ENCODE measurements at places on chromosomes 7 and 10. TPM values are rescaled to one million over a fixed set of nuclear protein-coding genes. Genes with fewer than 3 reads are reported as not detected.

- H3K36me3 ChIP-seq: no peaks in the 10 kb centered on the region
- H3K27ac ChIP-seq: no peak overlapping the region
- no peaks in the 10 kb centered on the region for H3K27me3 ChIP-seq
- peaks cover 8% of the 10 kb centered on the region for H3K4me1 ChIP-seq
Measured at GRCh38 chr7:105345003-105345402, 43.7 kb downstream of the SRPK2 start.

The HECW1 gene
- 1.1 TPM for total RNA-seq

DNA sequence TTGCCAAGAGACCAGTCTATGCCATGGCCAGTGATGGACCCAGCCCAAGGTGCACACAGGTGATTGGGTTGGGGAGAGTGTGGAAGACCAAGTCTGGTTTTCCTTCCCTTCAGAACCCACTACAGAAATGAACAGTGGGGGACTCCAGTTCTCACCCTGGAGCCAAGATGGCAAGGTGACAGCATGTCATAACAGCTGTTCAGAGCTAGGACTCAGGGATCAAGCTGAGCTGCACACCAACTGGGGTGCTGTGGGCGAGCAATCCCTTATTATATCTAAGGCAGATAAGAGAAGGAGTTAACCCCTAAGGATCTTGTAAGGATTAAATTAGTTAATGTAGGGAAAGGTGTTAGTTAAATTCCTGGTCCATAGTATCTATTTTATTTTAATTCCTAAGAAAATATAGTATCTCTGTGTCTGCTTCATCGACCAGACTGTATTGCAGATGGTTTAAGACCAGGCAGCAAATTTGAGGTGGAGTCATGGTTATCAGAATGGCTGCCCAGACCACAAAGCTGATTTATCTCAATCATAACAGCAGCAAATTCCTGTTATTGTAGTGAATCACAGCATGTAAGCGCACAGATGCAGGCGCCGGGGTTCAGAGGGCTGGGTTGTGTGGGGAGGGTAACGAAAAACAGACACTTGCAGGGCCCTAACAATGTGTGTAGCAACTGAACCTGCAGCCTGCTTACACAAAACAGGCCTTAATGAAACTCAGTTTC lies 208.7 kb upstream of the ZNF32 start:
- no peak overlapping the region for H3K4me3 ChIP-seq
- H3K27me3 ChIP-seq: no peaks in the 10 kb centered on the region
- peaks cover 10% of the 10 kb centered on the region for H3K4me1 ChIP-seq
- H3K27ac ChIP-seq: no peak overlapping the region

The UNC5B gene
- total RNA-seq: 3.0 TPM

DNA sequence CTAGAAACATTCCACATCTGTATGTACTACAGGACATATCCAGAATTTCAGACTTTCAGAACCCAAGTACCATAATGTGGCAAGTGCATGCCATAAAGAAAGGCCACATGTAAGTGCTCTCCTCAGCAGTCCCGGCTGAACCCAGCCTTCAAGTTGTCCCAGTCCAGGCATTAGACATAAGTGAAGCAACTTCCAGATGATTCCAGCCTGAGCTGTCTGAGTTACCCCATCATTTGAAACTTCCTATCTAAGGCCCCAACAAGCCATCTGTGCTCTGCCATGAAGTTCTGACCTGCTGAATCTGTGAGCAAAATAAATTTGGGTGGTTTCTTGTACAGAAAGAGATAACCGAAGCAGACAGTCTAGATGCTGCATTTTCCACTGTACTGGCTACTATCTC lies 218.8 kb downstream of the IPMK start:
- H3K4me1 ChIP-seq: no peaks in the 10 kb centered on the region
- no peak for DNase-seq

DNA sequence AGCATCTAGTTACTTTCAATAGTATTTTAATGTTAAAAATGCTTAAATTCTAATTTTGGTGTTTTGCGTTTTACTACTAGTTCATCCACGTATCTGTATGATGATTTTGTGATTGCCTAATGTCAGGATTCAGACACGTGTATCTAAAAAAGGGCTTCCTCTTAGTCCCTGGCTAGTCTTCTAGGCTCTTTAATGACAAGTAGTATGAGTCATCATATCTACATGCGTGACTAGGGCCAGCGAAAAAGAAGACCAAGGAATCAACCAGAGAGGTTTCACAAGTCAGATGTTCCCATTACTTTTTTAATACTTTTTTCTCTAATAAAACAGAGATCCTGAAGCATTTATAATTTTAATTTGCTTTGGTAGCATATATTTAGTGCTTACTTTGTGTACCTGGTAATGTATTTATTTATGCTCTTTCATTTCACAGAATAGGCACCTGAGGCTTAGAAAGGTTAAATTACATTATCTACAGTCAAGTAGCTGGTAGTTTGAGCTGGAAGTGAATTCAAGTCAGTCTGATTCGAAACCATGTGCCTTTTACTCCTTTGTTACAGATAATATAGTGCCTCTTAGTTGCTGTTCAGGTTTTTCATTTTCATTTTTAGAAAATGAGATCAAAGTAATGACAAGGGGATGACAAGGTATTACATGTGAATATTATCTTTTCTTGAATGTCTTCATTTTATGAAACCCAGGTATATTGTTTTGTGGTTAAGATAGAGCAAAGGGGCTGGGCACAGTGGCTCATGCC lies 140.3 kb downstream of the FOXP2 start:
- H3K27me3 ChIP-seq: no peaks in the 10 kb centered on the region
- H3K4me1 ChIP-seq: no peaks in the 10 kb centered on the region
- H3K27ac ChIP-seq: peak overlapping the region; percentile 29
- no peak overlapping the region for H3K4me3 ChIP-seq
- no peaks in the 10 kb centered on the region for H3K36me3 ChIP-seq

The LEP gene
- total RNA-seq: 0.27 TPM

DNA sequence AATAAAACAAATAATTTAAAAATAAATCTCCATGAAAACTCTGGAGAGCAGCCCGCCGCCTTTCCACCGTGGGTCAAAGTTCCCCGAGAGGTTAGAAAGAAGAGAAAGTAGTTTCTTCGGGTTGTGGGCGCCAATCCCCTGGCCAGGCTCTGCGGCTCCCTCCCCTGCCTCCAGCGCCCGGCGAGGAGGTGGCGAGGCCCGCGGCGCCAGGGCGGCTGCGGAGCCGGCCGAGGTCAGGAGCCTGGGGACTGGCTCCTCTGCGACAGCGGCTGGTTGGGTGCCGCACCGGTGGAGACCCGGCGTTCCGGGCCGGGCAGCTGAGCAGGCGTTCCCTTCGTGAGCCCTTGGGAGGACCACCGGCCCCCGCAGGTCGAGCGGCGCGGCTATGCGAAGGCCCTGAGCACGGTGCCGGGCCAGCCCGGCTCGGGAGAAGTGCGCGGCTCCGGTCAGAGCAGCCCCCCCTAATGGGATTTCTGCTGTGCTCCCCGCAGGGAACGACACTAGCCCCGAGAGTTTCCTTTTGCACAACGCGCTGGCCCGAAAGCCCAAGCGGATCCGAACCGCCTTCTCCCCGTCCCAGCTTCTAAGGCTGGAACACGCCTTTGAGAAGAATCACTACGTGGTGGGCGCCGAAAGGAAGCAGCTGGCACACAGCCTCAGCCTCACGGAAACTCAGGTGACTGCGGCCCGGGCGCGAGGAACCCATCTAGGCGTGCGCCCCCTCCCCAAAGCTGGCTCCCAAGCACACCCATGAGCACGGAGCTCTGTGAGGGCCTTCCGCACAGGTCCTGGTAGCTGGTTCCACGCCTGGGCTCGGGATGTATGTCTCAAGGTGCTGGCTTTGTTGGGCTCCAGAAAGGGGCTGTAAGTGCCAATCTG lies 2.8 kb downstream of the EMX2 start:
- peak overlapping the region; percentile 2 for H3K4me3 ChIP-seq
- H3K27me3 ChIP-seq: peaks cover 97% of the 10 kb centered on the region
- peaks cover 43% of the 10 kb centered on the region for H3K4me1 ChIP-seq
- no peaks in the 10 kb centered on the region for H3K36me3 ChIP-seq
- H3K27ac ChIP-seq: no peak overlapping the region
- no peak for DNase-seq

- H3K4me1 ChIP-seq: peaks cover 65% of the 10 kb centered on the region
- peak overlapping the region; percentile 98 for H3K27ac ChIP-seq
- peak; percentile 64 for DNase-seq
- H3K36me3 ChIP-seq: peaks cover 37% of the 10 kb centered on the region
Measured at GRCh38 chr10:3780771-3781467, 4.1 kb downstream of the KLF6 start.

The ASB15 gene
- total RNA-seq: not detected

DNA sequence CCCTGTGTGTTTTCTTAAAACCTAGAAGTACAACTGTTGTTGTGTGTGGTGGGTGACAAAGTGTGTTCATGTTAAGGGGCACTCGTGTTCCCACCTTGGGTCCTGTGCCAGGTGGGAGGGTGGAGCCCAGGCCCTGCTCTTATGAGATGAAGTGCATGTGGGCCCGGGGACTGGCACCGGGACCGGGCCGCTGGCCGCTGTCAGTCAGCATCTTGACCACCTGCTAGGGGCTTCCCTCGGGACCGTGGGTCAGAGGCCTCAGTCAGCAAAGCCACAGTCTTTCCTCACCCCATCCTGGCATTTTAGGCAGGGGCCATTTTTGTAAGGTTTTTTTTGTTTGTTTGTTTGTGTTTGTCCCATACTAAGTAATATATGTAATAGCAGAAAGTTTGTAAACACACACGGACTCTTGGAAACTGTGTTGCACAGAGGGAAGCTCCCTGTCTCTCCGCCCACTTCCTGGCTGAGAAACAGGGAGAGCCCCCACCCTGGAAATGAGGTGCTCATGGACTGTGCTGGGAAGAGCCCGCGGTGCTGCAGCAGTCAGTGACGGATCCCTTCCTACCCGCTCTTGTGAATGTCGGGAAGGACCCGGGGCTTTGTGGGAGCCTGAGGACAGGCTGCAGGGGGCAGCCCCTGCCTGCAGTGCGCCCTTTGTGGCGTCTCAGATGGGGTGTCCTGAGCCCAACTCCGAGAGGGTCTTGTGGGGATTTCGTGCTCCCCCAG lies 13.4 kb downstream of the AGAP3 start:
- H3K27ac ChIP-seq: no peak overlapping the region
- no peaks in the 10 kb centered on the region for H3K36me3 ChIP-seq
- no peak overlapping the region for H3K4me3 ChIP-seq
- DNase-seq: no peak
- peaks cover 38% of the 10 kb centered on the region for H3K4me1 ChIP-seq
- no peaks in the 10 kb centered on the region for H3K27me3 ChIP-seq

The CLRN3 gene
- total RNA-seq: not detected

DNA sequence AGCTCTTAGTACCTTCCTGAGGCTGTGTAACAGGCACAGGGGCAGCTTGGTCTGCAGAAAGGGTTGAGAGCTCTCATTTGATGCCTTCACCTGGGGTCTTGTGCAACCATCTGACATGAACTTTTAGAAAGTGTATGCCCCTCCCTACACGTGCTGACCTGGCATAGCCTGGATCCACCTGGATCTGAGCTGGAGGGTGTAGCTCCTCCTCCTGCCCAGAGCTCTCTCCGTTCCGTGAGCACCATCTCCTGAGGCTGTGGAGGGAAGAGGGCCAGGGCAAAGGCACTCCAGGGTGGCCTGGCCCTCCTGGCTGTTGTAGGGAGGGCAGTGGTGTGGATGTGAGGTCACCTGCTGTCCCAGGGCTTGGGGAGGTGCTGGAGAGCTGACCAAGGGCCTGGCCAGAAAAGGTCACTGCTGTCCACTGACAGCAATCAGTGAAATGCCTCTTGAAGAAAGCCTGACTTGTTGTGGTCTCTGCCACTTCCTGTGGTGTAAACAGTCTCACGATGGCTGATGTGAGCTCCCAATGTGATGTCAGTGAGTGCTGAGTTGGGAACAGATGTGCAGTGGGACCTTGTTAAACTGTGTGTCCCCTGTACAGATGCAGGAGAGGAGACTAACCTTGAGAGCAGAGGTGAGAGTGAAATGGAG lies 23.0 kb downstream of the AMZ1 start:
- H3K4me3 ChIP-seq: no peak overlapping the region
- no peaks in the 10 kb centered on the region for H3K36me3 ChIP-seq
- no peak overlapping the region for H3K27ac ChIP-seq

GRCh38 chr7:100407285-100408180 lies 21.0 kb downstream of the ZCWPW1 start:
- H3K27me3 ChIP-seq: no peaks in the 10 kb centered on the region
- DNase-seq: no peak
- H3K36me3 ChIP-seq: no peaks in the 10 kb centered on the region

The PSMC2 gene
- total RNA-seq: 90.0 TPM

GRCh38 chr10:4333459-4333894 lies 492.5 kb upstream of the AKR1E2 start:
- no peak overlapping the region for H3K27ac ChIP-seq
- H3K36me3 ChIP-seq: no peaks in the 10 kb centered on the region
- no peak for DNase-seq

DNA sequence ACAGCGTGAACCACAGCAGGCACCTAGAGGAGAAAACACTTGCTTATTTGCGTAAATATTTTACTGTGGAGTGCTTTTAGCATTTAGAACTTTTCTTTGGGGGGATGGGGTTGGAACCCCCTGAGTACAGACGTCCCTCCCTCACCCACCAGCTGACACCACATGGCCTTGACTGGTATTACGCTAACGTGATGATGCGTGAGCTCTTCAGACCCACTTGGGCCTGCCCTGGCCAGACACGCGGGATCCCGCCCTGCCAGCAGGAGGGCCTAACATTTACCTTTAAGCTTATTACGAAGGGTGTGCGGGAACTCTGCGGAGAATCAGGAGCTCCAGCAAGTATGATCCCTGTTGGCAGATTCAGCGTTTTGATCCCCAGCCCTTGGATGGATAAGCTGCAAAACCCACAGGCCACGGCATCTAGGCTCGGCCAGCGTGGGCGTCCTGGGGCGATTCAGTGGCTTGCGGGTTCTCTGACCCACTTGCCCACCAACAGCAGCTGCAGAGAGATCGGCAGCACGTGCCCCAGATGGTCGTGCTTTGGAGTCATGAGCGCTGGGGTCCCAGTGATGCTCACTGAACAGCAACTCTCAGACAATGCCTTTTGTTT lies 545.5 kb upstream of the FOXK1 start:
- no peak overlapping the region for H3K27ac ChIP-seq
- H3K27me3 ChIP-seq: no peaks in the 10 kb centered on the region
- H3K4me1 ChIP-seq: peaks cover 7% of the 10 kb centered on the region
- H3K36me3 ChIP-seq: no peaks in the 10 kb centered on the region
- peak; percentile 53 for DNase-seq
- no peak overlapping the region for H3K4me3 ChIP-seq

The OR2A5 gene
- total RNA-seq: not detected

GRCh38 chr10:44249490-44249889 lies 135.4 kb downstream of the CXCL12 start:
- DNase-seq: no peak
- H3K27ac ChIP-seq: no peak overlapping the region
- H3K27me3 ChIP-seq: no peaks in the 10 kb centered on the region
- H3K4me3 ChIP-seq: no peak overlapping the region
- H3K4me1 ChIP-seq: peaks cover 14% of the 10 kb centered on the region
- no peaks in the 10 kb centered on the region for H3K36me3 ChIP-seq

The CALML3 gene
- total RNA-seq: not detected

GRCh38 chr10:79434223-79434687 lies 11.2 kb downstream of the ZCCHC24 start:
- peaks cover 9% of the 10 kb centered on the region for H3K36me3 ChIP-seq
- no peak overlapping the region for H3K4me3 ChIP-seq
- H3K27ac ChIP-seq: no peak overlapping the region
- DNase-seq: no peak
